ENCODE measurements at places on chromosomes 12 and 14. TPM values are rescaled to one million over a fixed set of nuclear protein-coding genes. Genes with fewer than 3 reads are reported as not detected.

DNA sequence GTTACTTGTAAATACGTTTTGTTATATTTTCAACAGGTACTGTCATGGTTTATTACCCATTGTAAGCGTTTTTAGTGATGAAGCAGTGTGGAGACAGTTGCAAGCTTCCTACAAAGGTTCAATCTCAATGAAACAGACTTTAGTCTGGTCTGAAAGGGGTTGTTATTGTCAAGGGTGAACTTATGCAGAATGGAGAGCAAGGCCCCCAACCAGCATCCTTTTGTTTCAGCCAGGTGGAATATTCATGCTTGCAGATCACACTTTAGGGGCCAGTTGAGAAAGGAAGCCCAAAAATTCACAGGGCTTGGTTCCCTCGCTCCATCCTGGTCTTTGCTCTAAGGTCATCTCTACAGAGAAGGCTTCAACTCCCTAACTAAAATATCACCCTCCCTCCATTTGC is 103.7 kb downstream of the PRICKLE1 start:
- DNase-seq: no peak

DNA sequence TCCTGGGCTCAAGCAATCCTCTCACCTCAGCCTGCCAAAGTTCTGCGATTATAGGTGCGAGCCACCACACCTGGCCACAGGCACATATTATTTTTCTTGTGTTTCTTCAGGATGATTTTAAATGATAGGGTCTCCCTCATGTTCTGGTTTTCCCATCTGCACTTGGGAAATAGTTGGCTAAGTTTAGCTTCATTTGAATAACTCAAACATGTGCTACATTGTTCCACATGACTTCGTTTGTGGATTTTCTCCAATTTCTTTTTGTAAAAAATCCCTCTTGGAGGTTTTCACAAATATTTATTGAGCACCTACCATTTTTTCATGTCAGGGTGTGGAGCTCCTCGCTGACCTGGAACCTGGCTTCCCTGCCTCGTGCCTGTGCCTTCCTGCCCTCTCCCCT is 55.2 kb upstream of the GNPNAT1 start:
- no peak for DNase-seq

DNA sequence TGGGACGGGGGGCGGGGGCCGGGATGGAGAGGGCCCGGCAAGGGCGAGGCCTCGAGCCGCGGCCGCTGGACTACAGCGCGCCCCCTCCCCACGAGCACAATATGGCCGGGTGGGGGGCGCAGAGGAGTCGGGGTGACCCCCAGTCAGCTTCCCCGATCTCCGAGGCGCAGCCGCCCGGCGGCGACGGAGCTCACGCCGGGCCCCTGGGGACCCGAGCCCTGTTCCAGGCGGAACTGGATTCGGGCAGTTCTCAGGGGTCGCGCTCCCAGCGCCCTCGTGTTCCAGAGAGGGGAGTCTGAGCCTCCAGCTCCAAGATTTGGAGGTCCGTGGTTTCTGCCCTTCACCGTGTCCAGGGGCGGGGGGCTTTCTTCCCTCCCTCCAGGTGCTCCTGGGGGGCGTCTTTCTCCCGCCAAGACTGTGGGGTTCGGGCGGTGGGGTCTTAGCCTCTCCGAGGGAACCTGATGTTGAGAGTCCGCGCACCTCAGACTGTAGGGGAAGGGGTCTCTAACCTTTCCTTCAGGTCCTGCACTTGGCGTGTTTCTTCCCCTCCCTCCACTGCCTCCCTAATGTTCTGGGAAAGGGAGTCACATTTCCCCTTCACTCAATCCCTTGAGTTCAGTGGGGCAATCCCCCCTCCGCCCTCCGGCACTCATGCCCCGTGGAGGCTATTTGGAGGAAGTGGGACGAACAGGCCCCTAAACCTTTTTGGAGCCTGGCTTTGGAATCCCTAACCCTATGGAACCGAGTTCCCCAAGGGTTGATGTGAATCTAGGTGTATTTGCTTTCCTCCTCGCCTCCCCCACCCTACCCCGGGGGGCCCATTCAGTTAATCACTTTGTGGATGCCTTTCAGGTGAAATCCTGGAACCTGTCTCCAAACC is 584 bp downstream of the ACVR1B start:
- DNase-seq: peak; percentile 25

GRCh38 chr12:75960954-75961661 is 70.5 kb downstream of the PHLDA1 start:
- DNase-seq: no peak

DNA sequence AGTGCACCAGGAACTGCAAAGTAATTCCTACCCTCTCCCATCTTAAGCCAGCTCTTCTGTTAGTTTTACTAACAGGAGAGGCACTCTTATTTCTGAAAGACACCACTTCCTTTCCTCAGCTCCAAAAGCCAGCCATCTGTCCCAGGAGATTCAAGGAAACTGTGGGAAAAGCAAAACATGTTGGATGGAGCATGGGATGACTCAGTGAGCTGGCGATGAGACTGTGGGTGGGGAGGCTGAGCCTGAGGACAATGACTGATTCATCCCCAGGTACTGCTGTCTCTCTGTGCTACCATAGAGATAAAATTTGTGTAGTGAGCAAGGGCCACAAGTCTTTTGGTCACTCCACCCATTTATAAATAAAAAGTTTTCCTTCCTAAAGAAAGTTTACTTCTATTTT is 141.4 kb downstream of the MYRFL start:
- DNase-seq: no peak

DNA sequence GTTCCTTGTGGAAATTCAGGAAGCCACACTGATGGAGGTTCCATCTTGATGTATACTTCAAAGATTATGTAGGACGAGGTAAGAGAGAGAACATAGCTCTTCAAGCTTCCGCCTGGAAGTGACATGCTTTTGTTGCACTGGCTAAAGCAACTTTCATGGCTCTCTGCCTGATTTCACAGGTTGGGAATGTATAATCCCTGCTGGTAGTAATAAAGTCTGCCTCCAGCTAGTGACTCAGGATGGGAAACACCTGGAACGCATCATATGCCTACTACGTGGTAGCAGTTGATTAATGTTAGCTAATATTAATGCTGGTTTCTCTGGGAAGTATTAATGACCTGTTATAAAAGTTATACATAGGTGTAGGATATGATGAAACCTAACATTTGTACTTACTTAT is 71.1 kb downstream of the PELI2 start:
- no peak for DNase-seq

BRMS1L gene
- total RNA-seq: 3.3 TPM

DNA sequence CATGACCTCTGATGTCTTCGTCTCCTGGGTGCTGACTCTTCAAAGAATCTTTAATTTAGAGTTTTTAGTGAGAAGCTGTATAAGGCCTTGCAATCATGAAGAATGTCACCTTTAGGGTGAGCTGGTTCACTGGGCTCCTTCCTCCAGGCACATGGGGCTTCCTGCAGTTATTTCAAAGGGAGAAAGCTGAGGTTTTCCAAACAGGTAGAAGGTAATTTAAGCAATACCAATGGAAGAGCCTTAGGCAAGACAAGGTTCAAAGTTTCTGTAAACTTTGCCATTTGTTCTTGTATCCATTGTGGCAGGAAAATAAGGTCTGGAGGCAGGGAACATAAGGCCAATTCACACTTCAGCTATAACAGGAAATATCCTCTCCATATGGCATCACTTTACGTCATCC is 88.0 kb upstream of the EIF5 start:
- DNase-seq: no peak

DNA sequence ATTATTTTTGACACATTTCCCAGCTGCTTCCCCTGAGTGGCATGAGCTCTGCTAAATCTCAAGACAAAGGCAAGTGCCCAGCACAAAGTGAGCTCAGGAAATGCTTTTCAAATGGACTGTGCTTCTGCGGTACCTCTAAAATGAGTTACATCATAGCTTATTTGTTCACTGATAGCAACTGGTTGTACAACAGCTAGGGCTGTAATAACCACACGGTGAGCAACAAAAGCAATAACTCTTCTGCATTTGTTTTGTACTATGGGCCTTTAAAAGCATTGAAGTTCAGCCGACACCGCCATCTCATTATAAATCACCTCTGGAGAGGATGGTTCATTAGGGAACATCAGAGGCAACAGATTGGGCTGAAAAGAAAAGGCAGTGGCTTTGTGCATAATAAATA is 475.0 kb downstream of the GLT1D1 start:
- no peak for DNase-seq

RIMBP2 gene
- 3.6 TPM for total RNA-seq
